Heart right ventricle (tissue), 16 donors: ENCODE measurements at places on chromosomes 4 and X. TPM values are rescaled to one million over a fixed set of nuclear protein-coding genes. Genes with fewer than 3 reads are reported as not detected.

DNA sequence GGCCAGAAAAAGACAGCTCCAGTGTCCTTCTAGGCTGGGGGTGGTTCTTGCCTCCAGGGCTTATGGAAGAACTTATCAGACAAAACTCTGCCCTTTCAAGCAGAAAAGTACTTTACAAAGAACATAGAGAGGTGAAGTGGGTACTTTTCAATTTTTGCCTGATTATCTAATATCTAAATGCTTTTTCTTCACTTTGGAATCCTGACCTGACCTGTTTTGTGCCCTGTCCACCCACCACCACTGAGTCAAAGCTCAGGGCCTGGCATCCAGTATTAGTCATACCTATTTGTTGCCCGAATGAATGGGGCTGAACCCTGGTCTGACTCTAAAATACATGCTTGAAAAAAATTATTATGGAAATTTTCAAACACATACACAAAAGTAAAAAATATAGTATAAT, 37.2 kb downstream of the RTL9 start:
- no peak for DNase-seq

- no peak for DNase-seq
Observed at GRCh38 chr4:120842031-120842430, 80.5 kb downstream of the PRDM5 start.

DNA sequence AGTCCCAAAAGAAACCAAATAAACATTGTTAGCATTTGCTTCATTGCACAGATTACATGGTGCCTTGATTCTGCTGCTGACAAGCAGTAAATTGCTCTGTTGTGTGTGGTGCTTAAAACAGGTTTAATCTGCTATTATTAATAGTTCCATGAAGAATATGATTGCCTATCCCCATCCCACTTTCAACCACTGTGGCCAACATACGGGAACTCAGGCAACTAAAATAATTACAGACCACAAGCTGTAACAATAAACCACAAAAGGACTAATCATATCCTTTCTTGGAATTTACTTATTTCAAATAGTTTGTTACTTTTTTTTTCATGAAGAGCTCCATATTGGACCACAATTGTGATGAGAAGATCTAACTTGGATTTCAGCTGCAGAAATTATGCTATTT, 131.5 kb downstream of the PACRGL start:
- no peak for DNase-seq

XAGE1B gene
- total RNA-seq: not detected

DNA sequence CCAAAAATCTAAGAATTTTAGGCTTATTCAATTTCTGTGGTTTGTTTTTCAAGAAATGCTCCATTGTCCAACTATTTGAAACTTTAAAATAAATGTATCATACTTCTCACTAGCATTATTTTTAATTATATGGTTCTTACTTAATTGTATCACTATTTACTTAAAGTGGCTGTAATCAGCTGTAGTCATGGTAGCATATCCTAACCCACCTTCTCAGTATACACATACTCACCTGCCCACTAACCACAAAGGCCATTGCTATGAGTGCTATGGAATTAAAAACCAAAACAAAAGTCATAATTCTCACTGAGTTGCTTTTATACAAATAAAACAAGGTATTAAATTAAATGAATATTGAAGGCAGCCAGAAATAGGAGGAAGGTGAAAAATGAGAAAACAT, 5.0 kb downstream of the FBXO8 start:
- no peak for DNase-seq

NSUN7 gene
- total RNA-seq: not detected

DNA sequence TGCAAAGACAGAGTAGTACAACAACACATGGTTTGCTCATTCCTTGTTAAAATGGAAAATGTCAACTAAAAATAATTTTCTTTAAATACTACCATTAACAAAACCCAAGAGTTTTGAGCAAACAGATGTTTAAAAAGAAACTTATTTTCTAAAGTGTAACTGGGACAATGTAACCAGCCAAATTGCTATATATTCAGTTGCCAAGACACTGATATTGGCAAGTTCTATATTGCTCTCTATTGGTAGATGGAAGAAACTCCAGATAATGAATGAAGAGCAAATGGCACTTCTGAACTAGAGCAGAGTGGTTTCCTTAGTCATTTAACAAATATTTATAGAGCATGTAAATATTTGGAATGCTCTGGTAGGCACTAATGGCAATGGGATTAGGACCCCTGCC, 966.2 kb downstream of the RPA4 start:
- DNase-seq: no peak

GRCh38 chrX:123603491-123603890, 129.4 kb downstream of the THOC2 start:
- DNase-seq: no peak

- DNase-seq: no peak
Observed at GRCh38 chr4:146059151-146059550, 116.4 kb upstream of the LSM6 start.

HMX1 gene
- not detected for total RNA-seq

- no peak for DNase-seq
Observed at GRCh38 chrX:123193101-123193500, 9.0 kb downstream of the GRIA3 start.

CFAP299 gene
- not detected for total RNA-seq

TEX13B gene
- total RNA-seq: not detected

AKAP14 gene
- total RNA-seq: not detected

NPY5R gene
- total RNA-seq: not detected

- no peak for DNase-seq
Observed at GRCh38 chr4:130534651-130535050, 1438.7 kb downstream of the C4orf33 start.

DNA sequence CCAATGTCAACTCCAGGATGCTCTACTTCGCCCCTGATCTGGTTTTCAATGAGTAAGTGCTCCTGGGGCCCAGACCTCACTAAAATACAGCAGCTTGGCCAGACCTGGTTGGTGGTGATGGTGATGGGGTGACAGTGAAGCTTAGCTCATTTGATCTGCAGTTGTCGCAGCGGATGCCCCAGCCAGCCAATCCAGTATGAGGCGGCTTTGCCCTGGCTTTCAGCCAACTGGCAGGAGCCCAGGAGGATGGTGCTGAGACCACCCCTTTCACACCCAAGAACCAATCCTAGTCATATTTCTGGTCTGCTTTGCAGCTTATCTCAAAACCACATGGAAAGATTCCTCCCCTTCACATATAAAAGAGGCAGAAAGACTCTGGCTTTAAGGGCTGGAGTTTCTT, 173.8 kb downstream of the AR start:
- no peak for DNase-seq

ETDB gene
- total RNA-seq: not detected

DNA sequence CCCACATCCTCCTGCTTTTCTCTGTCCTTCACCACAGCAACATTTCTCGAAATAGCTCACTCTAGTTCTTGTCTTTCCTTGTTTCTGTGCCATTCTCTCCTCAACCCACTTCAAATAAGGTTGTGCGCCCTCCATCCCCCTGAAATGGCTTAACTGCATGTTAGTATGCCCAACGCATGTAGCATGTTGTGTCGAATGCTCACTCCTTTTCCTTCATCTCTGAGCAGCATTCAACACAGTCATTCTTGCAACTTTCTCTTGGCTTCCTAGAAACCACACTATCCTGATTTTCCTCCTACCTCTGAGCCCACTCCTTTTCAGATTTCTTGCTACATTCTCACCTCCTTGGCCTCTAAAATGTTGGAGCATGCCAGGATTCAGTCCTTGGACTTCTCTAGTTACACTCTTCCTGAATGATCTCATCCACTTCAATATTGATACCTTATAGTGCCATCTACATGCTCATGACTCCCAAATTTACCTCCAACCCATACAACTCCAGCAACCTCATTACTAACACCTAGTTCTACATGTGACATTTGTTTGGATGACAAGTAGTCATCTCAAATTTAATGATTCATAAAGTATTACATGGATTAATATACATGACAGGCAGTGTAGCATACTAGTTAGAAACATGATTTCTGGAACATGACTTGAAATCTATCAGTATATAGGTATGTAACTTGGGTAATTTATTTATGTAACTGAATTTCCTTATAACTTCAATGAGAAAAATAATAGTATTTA, 22.3 kb downstream of the RBMX start:
- DNase-seq: no peak

GRCh38 chr4:70709611-70710205, 12.1 kb upstream of the RUFY3 start:
- DNase-seq: no peak

- DNase-seq: no peak
Observed at GRCh38 chr4:163755013-163755412, 260.5 kb downstream of the TMA16 start.

- no peak for DNase-seq
Observed at GRCh38 chrX:67500617-67501016, 43.2 kb upstream of the AR start.
